Astrocyte of the hippocampus (primary cell): ENCODE measurements at places on chromosomes 5 and 9.

- DNase-seq = peak; percentile 90
Measured at GRCh38 chr9:2241461-2241835, 226.3 kb downstream of the SMARCA2 start.

GRCh38 chr5:115231598-115231997 lies 31.1 kb downstream of the PGGT1B start:
- no peak for DNase-seq

GRCh38 chr5:98296426-98296825 lies 477.0 kb upstream of the RGMB start:
- peak; percentile 17 for DNase-seq

GRCh38 chr9:35646153-35646532 lies 4.6 kb downstream of the SIT1 start:
- DNase-seq = no peak

DNA sequence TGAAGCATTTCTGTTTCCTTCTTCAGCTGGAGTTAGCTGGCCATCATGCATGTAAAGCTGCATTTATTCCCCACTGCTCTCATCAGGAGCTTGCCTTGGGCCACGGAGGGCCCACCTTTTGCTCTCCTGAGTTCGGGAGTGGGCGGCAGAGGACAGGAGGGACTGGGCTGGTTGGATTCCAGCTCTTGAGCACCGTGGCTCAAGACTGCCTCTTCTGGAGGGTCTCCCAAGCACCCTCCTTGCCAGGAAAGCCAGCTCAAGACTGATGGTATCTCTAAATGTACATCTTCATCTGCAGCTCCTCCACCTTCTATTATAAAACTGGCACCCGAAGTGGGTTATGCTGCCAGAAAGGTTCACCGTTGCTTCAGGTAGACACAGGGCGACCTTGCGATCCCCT lies 399.6 kb upstream of the IRX1 start:
- DNase-seq = no peak

DNA sequence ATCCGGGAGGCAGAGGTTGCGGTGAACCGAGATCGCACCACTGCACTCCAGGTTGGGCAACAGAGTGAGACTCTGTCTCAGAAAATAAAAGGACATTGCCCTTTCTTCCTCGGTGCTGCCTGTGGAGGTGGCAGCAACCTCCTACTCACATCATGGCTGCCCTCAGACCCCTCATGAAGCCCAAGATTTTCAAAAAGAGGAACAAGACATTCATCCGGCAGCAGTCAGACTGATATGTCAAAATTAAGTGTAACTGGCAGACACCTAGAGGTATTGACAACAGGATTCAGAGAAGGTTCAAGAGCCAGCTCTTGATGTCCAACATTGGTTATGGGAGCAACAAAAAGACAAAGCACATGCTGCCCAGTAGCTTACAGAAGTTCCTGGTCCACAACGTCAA lies 12.6 kb upstream of the PAX5 start:
- DNase-seq = no peak

DNA sequence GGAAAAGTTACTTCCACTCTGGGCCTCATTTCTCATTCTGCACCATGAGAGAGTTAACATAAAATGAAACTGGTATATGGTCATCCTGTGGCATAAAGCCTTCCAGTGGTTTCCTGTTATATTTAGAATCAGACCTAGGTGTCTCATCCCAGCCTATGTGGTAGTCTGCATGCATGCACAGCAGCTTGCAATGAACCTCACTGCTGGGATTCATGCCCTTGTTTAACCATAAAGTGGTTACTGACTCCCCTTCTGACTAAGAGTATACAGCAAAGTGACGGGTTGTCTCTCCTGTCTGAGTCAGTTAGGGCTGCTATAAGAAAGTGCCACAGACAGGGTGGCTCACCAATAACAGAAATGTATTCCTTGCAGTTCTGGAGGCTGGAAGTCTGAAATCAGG lies 14.7 kb upstream of the TDRD7 start:
- DNase-seq = peak; percentile 21

DNA sequence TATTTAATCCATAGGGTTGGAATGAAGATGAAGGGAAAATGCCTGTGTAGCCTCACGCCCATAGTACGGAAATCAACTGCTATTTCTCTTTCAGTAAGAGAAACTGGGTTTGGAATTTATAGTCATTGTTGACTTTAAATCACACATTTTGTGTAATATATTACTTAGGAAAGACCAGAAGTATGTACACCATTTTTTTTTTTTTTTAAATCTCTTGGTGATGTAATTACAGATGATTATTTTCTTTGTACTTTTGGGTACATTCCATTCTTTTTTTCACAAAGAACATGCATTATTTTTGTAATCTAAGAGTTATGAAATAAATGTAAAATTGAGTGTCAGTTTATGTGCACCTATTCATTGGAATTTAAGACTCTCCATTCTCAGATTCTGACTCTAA lies 45.7 kb downstream of the POC5 start:
- no peak for DNase-seq

DNA sequence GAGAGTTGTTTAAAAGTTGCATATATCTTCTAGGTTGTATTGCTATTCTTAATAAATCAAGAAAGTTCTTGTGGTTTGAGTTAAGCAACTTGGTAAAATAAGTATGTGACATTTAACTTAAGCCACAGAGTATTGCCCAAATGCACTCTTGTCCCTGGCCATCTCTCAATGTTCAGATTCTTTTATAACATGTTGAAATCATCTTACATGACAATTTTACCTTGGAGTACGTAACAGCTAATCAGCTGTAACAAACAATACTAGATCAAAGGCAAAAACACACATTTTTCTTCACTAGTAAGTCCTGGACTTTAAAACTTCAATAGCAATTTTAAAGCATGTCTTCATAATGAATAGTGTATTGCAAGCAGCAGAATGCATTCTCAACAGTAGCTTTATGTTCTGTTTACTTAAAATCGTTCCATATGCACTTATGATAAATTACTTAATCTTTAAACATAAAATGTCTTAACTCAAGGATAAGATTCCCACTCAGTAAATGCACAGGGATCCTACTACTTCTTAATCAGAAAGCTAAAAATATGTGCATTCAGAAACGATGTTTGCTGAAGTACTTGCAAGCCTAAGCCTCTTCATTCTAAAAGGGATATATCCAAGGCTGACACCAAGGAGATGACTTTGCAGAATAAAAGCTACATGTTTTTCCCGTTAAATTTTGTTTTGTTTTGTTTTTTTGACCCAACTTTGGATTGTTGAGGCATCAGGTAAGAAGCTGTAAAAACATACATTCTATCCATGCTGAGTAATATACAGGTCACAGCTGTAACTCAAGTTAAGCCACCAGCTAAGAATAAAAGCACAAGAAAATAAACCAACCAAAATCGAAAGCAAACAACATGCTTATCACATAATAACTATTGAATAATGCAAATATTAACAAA lies 86.1 kb upstream of the NFIB start:
- no peak for DNase-seq

DNA sequence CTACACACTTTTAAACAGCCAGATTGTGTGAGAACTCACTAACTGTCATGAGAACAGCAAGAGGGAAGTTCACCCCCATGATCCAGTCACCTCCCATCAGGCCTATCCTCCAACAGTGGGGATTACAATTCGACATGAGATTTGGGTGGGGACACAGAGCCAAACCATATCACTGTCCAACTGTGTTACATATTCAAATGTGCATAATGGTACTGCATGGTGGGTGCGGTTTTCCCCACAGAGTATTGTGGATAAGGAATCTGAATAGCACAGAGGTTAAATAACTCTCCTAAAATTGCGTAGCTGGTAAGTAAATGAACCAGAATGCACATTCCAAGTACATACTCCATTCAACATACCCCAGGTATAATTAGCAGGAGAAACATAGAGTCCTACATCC lies 32.1 kb downstream of the CDH6 start:
- DNase-seq = no peak

- no peak for DNase-seq
Measured at GRCh38 chr5:79284846-79285245, 48.9 kb downstream of the JMY start.

- DNase-seq = peak; percentile 9
Measured at GRCh38 chr5:103589357-103589756, 26.8 kb upstream of the NUDT12 start.

DNA sequence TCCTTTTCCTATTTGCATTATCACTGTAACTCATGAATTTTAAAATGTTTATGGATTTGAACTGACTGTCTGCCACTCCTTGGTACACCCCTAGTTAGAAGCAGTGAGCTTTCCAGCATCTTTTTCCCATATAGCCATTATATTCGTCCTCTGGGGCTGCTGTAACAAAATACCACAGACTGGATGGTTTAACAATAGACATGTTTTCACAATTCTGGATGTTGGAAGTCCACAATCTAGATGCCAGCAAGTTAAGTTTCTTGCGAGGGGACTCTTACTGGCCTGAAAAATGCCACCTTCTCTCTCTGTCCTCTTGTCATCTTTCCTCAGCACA lies 530.0 kb downstream of the SEMA5A start:
- DNase-seq = no peak

DNA sequence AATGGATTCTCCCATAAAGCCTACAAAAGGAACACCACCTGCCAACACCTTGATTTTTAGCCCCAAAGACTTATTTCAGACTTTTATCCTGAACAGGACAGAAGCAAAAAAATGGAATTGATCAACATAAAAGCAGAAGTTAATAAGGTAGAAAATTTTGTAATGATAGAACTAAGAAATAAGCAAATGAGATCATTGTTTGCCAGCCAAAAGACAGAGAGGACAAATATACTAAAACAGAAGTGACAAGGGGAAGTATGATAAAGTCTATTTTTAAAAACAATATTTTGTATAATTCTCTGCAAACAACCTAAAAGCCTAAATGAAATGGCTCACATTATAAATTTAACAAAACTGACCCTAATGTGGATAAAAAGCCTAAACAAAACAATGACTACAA lies 110.5 kb upstream of the PRSS3 start:
- no peak for DNase-seq

- DNase-seq = peak; percentile 41
Measured at GRCh38 chr9:5551368-5552150, 41.2 kb downstream of the PDCD1LG2 start.

GRCh38 chr9:18349530-18349929 lies 124.4 kb upstream of the ADAMTSL1 start:
- DNase-seq = no peak

GRCh38 chr5:172634106-172634899 lies 6.8 kb upstream of the NEURL1B start:
- no peak for DNase-seq

- DNase-seq = no peak
Measured at GRCh38 chr5:171848006-171848405, 62.4 kb downstream of the SMIM23 start.

- DNase-seq = no peak
Measured at GRCh38 chr9:123741214-123741613, 188.7 kb downstream of the DENND1A start.

- DNase-seq = no peak
Measured at GRCh38 chr9:33472171-33472880, 1.4 kb downstream of the NOL6 start.

DNA sequence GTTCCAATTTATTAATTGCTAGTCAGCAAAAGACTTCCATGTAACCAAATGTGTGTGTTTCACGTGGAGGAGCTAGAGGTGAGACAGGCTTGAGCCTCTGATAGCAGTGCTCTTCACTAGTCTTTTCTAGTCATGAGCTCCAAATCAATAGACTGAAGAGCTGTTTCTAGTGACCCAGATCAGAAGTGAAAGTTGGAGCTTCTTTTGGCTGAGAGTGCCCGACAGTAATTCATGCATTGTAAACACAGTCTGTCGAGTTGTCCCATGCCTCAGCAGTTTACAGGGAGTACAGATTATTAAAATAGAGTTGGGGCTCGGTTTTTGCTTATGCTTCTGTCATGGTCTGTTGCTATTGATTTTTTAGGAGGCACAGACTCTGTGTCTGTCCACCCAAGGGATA lies 793.1 kb downstream of the DTWD2 start:
- no peak for DNase-seq

GRCh38 chr5:66164044-66164790 lies 20.1 kb downstream of the SREK1 start:
- DNase-seq = no peak

- no peak for DNase-seq
Measured at GRCh38 chr5:150429410-150429873, 16.7 kb upstream of the CD74 start.

DNA sequence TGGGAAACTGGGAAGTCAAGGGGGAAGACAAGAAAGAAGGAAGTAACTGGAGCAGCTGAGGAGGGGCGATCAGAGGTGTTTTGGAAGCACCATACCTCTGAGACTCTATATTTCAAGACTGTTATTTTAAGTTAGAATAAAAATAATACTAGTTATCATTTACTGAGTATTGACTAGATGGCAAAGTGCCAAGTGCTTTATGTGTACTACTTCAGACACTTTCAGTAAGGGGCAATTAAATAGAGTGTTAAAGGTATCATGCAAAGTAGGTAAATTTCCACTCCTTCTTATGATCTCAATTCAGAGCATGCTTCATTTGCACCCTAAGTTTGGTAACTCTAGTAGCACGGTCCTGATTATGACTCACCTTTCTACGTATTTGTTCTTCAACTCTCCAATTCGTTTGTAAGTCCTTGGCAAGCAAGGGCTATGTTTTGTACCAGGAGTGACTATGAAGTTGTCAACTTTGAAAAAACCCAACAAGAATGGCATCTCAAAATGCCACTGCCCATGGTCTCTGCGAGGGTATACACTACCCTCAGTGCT lies 152.4 kb upstream of the RAPGEF1 start:
- peak; percentile 56 for DNase-seq

DNA sequence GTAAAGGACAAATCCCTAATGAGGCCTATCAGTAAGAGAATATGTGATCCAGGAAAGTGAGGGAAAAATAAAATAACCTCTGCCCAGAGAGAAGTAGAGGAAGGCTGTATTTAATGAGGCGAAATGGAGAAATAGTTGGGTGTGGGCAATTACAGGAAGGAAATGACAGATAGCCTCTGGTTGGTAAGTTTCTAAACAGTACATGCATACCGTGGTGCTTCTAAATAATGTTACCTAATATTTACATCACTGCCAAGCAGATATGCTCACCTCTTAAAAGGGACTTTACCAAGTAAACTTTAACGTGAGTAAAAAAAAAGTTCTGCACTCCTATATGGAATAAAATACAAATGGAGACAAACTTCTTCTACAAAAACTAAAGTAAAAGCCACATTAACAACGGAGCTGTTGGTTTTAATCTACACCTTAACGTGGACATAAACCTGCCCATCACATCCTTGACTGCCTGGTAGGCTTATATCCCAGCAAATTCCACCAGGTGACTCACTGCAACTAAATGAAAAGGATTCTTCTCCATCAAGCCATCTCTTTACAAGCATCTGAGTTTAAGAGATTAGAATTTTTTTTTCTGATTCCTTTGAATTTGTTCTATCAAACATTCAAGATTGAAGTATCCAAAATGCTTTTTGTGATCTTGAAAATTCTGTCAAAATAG lies 12.4 kb downstream of the NFIL3 start:
- no peak for DNase-seq

- DNase-seq = no peak
Measured at GRCh38 chr9:99745085-99745484, 76.6 kb upstream of the NR4A3 start.

- DNase-seq = no peak
Measured at GRCh38 chr5:179295778-179296149, 49.5 kb downstream of the ADAMTS2 start.

DNA sequence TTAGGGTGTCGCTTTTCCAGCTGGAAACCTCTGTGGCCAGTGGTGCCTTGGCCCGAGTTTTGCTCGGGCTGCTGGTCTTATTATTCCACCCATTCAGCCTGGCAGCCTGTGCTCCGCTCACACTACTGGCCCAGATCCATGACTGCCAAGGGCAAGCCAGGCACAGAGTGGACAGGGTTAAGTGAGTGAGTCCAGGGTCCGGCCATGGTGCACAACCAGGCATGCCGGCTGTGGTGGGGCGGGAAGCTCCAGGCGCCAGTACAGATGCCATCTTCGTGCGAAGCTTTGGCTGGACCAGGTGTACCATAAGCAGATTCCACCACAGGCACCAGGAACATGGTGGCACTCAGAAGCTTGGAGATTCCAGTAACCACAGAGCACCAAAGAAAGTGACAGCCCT lies 580.2 kb upstream of the FAM174A start:
- DNase-seq = no peak
